ENCODE measurements at places on chromosomes 7 and 10.

GRCh38 chr7:36278620-36279172, 111.0 kb upstream of the ANLN start:
- DNase-seq: no peak

DNA sequence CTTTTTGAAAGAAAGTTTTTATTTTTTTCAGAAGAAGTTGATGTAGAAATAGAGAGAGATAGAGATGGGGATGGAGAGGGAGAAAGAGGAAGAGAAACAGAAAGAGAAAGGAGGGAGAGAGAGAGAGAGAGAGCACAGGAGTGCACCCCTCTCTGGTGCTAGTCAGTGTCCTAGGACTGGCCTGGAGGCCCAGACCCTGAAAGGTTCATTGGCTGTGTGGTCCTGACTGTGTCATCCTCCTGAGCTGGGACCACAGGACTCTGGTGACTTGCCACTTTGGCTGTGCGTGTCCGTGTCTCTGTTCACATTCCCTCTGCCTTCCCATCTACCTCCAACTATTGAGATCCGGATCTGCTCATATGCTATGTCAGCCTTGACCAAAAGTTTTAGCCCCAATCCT, 62.1 kb upstream of the SHH start:
- DNase-seq: no peak

DNA sequence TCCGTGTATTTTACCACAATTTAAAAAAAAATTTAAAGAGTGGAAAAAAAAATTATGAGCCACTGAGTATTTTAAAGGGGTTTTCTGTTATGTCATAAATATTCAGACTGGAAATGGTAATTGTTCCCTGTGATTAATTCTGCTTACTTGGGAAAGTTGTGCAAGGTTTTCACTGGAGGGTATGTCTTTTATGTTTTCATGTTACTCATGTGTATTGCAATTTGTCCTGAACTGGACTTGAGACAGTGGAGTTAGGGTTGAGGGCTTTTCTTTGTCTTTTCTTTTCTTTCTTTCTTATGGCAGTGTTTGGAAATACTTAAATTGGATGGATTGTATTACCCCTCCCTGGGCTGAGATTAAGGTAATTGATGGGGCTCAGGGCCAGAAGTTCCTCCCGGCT, 257.7 kb downstream of the BAMBI start:
- no peak for DNase-seq

- no peak for DNase-seq
Observed at GRCh38 chr10:46215426-46215825, 71.4 kb upstream of the ANTXRL start.

GRCh38 chr10:71927776-71928592, 36.2 kb upstream of the CHST3 start:
- DNase-seq: no peak

DNA sequence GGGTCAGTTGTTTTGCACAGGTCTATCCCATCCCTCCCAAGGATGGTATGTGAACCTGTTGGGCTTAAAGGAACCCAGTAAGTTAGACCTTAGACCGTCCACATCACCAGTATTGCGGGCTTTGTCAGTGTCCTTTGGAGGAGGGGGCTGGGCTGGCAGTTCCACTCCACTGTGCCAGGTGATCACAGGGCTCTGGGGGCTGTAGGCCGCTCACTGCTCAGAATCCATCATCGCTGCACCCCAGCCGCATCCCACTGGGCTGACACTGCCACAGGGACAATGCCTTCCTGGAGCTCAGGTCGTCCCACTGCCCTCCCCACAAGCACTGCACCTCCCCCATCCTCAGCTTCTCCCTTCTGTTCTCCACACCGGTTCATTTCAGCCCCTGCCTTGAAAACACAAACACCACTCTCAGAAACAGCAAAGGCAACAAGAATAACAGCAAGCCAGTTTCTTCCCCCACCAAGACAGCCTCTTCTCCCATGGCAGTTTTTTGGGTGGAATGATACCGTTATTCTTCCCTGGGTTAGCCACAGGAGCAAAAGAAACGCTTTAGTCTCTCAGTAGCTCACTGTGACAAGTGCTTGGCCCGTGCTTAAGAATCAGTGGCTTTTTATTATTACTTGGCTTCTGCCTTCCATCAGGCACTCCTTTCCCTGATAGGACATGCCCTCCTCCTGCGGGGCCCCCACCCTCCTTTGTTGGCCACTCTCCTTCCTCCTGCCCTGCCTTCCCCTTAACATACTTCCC, 111.2 kb downstream of the GRK5 start:
- DNase-seq: no peak

DNA sequence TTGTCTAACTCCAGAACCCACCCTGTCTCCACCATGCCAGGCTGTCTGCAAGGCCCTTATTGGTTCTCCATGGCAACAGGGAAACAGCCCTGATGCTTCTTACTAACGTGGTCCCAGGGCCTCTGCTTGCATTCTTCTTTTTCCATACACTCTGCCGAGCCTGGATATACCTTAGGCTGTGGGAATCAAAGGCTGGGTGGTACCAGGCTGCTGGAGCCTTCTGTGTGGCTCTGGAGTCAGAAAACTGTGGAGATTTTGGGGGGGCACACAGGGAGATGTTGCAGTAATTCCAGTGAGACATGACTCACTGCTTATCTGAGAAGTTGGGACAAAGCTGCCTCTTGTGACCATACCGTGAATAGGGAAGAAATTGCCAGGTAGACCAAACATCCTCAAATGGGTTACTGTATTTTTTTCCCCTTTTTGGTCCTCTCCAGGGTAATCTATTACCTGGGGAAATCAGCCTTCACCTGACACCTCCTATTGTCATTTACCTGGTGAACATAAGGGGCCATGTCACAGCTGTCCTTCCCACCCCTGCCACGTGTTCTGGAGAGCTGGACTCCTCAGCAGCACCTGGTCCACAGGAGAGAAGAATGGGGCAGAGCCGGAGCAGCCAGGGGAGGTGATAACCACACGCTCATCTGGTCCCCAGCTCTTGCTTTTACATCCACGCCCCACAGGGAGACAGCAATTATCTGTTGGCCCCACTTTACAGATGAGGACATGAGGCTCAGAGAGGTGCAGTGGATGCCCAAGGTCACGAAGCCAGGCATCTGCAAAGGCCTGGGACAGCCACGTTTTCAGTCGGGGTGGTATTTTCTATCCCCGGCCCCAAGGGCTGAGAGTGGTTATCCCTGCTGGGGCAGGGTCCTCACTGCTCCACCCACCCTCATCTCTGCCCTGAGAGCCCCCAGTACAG, 4.6 kb downstream of the CHST3 start:
- DNase-seq: no peak

GRCh38 chr10:3047596-3047995, 19.8 kb upstream of the PFKP start:
- DNase-seq: no peak

DNA sequence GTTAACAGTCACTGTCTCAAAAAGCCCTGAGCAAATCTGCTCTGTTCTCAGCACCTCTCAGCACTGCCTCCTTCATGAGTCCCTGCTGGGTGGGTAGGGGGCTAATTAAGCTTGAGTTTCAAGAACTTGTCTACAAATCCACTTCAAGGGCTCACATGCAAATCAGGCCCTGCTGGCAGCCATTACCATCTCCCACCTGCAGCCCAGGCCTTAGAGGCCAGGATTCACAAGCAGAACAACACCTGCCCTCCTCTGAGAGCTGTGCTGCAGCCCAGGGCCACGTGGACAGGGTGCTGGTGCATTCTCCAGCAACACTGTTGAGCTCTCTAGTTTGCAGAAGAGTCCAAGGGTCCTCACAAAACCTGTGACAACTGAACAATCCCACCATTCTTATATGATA, 119.2 kb downstream of the DPP6 start:
- DNase-seq: no peak

GRCh38 chr7:110786328-110786965, 304.5 kb upstream of the LRRN3 start:
- DNase-seq: no peak

DNA sequence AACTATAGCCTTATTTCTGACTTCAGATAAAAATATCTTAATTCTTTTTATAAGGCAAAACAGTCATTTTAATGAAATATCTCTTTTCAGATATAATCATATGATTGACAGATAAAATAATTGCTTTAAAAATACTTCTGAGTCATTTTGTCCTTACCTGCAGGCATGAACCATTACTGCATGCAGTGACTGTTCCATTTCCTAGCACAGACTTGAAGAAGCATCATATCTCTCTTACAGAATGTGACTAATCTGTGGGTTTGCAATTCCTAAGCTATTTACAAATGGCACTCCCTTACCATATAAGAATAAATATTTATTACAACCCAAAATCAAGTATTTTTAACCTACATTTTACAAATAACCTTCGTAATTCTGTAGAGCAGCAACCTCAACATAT, 120.7 kb downstream of the SRPK2 start:
- DNase-seq: no peak

- no peak for DNase-seq
Observed at GRCh38 chr10:132557696-132558515, 20.3 kb downstream of the INPP5A start.

DNA sequence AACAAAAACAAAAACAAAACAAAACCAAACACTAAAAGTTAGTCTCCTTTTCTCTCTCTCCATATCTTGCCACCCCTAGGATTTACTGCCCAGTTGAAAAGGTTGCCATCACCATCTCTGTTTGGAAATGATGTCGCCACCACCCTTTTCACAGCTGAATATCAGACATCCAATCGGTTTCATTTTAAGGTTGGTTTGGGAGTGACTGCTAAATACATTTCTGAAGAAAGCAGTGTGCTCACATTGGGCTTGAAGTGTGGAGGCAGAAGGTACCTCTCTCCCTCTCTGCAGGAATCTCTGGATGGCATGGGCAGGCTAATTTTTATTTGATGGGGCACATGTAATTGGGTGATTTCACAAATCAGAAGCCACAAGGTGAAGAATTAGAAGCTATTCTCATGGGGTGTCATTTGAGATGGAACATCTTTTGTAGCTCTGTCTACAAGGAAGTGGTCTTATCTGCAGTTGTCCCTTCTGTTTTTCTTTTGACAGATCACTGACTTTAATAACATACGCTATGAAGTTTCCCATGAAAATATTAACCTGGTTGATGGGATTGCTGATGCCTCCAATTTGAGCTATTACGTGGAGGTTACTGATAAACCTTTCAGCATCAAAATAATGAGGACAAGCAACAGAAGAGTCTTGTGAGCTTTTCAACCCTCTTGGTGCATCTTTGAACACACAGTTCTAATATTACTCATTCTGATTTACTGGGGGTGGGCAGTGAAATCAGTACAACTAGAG, 20.1 kb downstream of the MGAM2 start:
- DNase-seq: no peak

GRCh38 chr7:51732116-51732515, 415.5 kb upstream of the COBL start:
- DNase-seq: no peak

DNA sequence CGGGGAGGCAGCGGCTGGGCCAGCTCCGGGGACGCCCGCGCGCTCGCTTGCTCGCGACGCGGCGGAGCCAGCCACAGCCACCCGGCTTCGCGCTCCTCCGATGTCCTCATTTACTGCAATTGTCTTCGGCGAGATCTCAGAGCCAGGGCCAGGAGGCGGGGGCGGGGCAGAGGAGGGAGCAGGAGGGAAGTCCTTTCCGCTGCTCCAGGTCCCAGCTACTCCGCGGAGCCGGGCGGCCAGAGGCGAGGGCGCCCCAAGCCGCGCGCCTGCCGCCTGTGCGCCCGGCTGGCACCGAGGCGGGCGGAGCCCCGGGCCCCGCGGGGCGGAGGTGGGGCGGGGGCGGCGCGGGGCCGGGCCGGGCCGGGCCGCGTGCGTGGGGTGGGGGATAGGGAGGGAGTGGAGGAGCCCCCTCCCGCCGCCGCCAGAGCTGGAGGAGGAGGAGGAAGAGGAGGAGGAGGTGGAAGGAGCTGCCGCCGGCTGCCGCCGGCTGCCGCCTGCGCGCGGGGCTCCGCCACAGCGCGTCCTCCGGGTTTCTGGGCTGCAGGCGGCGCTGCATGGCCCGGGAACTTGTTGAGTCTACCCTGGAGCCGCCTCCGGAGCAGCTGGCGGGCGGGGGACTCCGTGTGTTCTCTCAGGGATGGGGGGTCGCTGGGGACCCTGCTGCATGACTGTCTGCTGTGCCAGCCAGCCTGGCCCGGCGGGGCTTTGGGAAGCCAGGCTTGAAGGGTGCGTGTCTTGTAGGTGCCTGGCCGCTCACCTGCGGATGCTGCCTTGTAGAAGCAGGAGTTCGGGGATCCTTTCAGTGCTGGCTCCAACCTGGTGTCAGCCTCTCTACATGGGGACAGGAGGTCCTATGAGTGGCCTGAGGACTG, at the start of gene INSYN2A:
TSS of gene INSYN2A (minus strand) at position 310 of the 872 bp plus-strand sequence. CDS start 20,196 bp downstream, outside the sequence.
- no peak for DNase-seq

DNA sequence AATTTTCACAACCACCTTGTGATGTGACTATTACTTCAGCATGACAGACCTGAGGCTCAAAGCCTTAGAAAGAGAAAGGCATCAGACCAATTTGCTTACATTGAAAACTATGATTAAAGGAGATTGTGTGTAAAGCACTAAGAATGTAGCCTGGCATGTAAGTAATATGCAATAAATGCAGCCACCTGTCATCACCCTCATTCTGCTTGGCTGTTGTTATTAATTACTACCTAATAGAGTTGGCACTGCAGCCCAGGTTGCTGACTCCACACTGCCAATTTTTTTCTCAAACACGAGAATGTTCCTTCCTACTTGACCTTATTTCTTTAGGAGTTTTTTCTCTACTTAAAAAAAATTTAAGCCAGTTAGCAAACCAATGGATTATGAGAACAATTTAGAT, 61.2 kb upstream of the NPVF start:
- no peak for DNase-seq

GRCh38 chr7:133091943-133092464, 10.1 kb upstream of the CHCHD3 start:
- DNase-seq: no peak

DNA sequence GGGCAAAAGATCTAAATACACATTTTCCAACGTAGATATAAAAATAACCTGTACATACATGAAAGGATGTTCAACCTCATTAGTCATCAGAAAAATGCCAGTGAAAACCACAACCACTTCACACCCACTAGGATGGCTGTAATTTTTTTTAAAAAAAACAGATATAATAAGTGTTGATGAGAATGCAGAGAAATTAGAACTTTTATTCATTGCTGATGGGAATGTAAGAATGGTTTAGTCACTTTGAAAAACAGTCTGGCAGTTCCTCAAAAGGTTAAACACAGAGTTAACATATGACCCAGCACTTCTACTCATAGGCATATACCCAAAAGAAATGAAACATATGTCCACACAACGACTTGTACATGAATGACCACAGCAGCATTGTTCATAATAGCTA, 32.3 kb upstream of the PRKCQ start:
- no peak for DNase-seq

DNA sequence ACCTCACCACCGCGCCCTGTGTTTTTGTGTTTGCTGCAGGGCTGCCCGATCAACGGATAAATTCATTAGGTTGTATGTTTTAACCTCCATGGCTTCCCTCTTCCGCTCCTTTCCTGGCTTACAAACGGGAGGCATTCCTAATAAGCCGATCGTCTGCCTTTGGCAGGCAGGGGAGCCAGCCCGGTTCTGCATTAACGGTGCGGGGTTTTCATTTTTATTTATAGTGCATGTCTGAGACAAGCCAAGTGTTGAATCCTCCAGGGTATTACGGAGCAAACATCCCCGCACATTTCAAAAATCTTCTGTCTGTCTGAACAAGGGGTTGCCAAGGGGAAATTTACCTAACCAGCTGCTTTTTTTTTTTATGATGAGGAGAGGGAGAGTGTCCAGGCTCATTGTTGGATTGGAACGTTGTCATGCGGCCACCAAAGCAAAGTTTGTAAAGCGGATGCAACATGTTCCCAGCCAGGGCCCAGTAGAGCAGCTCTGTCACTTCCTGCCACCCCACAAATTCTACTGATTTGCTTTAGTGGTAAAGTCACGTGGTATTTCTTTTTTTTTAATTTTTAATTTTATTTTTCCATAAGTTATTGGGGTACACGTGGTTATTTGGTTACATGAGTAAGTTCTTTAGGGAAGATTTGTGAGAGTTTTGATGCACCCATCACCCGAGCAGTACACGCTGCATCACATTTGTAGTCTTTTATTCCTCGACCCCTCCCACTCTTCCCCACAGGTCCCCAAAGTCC, 92.3 kb upstream of the BAIAP2L1 start:
- no peak for DNase-seq
